Sigmoid colon (tissue), 7 donors: ENCODE measurements at places on chromosomes 13 and 19. TPM values are rescaled to one million over a fixed set of nuclear protein-coding genes. Genes with fewer than 3 reads are reported as not detected.

DNA sequence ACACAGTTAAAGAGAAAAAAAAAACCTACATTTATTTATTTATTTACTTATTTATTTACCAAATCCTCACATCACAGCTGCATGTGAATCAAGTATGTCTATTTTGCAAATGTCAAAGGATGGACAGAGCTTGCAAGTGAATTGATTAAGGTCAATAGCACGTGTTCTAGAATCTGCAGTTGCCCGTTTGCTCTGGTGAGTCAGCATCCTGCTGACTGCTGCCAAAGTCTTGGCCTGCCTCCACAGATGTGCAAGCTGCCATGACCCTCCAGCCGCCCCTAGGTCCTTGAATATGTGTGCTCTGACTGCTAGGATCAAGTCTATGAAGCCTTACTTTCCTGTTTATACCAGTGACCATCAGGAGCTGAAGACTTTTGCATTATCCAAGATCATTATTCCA is 320.6 kb downstream of the GPC5 start:
- DNase-seq, result no peak

DNA sequence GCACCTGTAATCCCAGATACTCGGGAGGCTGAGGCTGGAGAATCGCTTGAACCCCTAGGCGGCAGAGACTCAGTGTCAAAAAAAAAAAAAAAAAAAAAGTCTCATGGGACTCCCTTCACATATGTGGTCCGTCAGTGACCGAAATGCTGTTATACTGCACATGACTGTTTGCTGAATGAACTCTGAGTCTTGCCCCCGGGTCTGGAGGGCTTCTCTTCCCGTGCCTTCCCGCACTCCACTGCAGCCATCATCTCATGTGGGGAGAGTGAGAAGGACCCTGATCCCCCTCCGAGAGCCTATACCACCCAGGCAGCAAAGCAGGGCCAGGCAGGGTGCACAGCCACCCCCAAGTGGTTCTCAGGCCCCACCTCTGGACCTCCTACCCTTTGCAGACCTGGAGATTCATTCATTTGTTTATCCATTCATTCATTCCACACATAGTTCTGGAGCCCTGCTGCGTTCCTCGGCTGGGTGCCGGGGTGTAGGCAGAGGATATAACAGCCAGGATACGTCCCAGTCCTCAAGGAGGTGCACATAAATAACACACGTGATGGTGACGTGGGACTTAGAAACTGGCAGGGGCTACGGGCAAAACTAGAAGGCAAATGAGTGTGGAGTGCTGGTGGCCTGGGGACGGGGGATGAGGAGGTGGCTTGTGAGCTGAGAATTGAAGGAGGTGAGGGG is 14.2 kb downstream of the NDUFA11 start:
- no peak for DNase-seq

Gene C1QTNF9B
- not detected for total RNA-seq

- peak; percentile 72 for DNase-seq
These were observed 803.6 kb downstream of the DIAPH3 start for GRCh38 chr13:59360108-59360507.

- no peak for DNase-seq
These were observed 36.8 kb upstream of the ZNF536 start for GRCh38 chr19:30335306-30335886.

DNA sequence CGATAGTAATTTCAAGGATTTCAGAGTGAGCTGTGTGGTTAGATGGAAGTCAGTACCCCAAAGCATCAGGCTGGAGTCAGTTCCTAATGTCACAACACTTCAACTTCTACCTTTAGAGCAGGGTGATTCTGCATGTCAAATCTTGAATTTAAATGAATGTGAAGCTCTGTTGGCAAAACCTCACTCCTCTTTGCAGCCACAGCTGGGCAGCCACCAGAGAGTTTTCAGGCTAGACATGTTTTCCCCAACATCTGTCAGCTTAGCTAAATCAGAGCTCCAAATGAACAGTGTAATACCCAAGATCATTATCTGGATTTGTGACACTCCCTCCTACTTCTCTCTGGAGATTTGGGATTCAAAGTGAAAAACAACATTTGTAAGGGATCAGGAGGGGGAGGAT is 33.7 kb upstream of the OLFM4 start:
- DNase-seq, result no peak

Gene PLIN4
- total RNA-seq, result 58.5 TPM
